ENCODE measurements at places on chromosomes 6 and 20.

GRCh38 chr20:17525650-17526049, 5.5 kb downstream of the BFSP1 start:
- DNase-seq: peak; percentile 39

DNA sequence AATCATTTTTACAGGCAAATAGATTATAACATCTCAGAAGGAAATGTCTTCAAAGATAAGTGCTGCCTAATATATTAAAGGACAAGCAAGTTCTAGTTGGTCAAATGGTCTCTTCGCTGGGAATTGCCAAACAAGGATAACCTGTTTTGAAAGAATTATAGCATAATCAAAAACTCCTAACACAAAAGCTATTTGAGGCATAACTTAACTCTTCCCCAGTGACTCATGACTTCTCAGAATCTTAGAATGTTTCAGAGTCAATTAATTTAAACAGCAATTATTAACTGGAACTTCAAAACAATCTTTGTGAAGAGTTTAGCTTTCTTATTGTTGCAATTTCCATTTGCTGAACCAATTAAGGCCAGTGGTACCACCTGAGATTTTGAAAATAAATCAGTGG, 126.6 kb downstream of the MTFR2 start:
- no peak for DNase-seq

- no peak for DNase-seq
Measured at GRCh38 chr6:39572661-39573340, 152.4 kb downstream of the KIF6 start.

GRCh38 chr6:66849843-66850242, 1142.8 kb upstream of the EYS start:
- DNase-seq: no peak

Data from SHP77 treated with DMSO at 0.1 percent for 48 hours (cell line).